ENCODE measurements at places on chromosomes 7 and 10. TPM values are rescaled to one million over a fixed set of nuclear protein-coding genes. Genes with fewer than 3 reads are reported as not detected.

The OLAH gene
- total RNA-seq: 1.0 TPM

DNA sequence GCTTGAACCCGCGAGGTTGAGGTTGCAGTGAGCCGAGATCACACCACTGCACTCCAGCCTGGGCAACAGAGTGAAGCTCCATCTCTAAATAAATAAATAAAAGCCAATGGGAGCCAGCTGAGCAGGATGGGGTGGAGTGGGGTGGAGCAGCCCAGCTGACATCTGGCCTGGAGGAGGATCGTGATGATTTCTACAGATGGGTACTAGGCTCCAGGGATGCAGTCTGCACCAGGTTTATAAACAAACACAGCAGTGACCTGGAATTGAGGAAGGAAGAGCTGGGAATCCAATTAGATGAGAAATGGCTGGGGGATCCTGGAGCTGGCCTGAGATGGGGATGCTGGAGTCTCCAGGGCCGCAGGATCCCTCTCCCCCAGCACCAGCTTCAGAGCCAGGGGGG, 7.3 kb upstream of the GRIFIN start:
- no peak overlapping the region for H3K27ac ChIP-seq
- DNase-seq: no peak
- peaks cover 2% of the 10 kb centered on the region for H3K27me3 ChIP-seq
- H3K36me3 ChIP-seq: peaks cover 2% of the 10 kb centered on the region
- H3K4me1 ChIP-seq: peaks cover under 1% of the 10 kb centered on the region

- peaks cover 6% of the 10 kb centered on the region for H3K4me1 ChIP-seq
- no peaks in the 10 kb centered on the region for H3K36me3 ChIP-seq
- H3K4me3 ChIP-seq: no peak overlapping the region
- no peak overlapping the region for H3K27ac ChIP-seq
Observed at GRCh38 chr10:23530079-23530478, 91.2 kb downstream of the OTUD1 start.

DNA sequence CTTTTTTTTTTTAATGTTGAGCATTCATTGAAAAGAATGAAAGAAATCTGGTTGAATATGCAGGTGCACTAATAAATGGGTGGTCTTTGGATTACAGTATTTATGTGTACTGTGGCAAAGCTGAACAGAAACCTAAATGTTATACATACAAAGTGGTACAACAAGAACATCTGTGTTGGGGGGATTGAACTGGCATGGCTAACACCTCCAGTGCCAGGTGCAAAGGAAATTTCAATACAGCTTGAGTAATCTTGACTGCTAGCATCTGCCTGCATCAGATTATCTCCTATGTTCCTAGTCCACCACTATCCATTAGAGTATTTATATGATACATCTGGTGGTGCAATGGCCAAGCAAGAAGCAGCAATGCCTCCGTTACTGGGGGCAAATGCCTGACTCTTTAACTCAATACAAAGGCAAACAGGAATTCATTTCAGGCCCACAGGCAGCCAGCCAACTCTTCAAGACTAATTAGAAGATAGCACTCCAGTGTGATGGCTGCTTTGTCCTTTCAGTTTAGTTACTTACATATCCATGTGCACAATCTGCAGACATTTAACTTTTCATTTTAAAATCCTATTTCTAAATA, 220.5 kb upstream of the ETV1 start:
- DNase-seq: no peak
- H3K4me3 ChIP-seq: no peak overlapping the region
- no peak overlapping the region for H3K27ac ChIP-seq
- H3K36me3 ChIP-seq: no peaks in the 10 kb centered on the region

GRCh38 chr10:44573821-44574220, 188.9 kb upstream of the CXCL12 start:
- no peak overlapping the region for H3K4me3 ChIP-seq
- no peaks in the 10 kb centered on the region for H3K36me3 ChIP-seq
- H3K27ac ChIP-seq: no peak overlapping the region
- H3K4me1 ChIP-seq: no peaks in the 10 kb centered on the region
- DNase-seq: no peak
- no peaks in the 10 kb centered on the region for H3K27me3 ChIP-seq

GRCh38 chr7:4269746-4270145, 412.3 kb upstream of the FOXK1 start:
- no peak overlapping the region for H3K4me3 ChIP-seq
- no peak overlapping the region for H3K27ac ChIP-seq
- peaks cover 1% of the 10 kb centered on the region for H3K27me3 ChIP-seq

- peaks cover 63% of the 10 kb centered on the region for H3K4me1 ChIP-seq
- no peak overlapping the region for H3K4me3 ChIP-seq
- DNase-seq: no peak
- H3K36me3 ChIP-seq: peaks cover 66% of the 10 kb centered on the region
Observed at GRCh38 chr10:22597138-22597537, 117.2 kb downstream of the PIP4K2A start.

- H3K4me3 ChIP-seq: no peak overlapping the region
- peaks cover 12% of the 10 kb centered on the region for H3K4me1 ChIP-seq
- no peaks in the 10 kb centered on the region for H3K36me3 ChIP-seq
Observed at GRCh38 chr10:47043928-47044538, 132.8 kb downstream of the PTPN20 start.

GRCh38 chr10:98262571-98262970, 5.4 kb downstream of the LOXL4 start:
- H3K4me3 ChIP-seq: no peak overlapping the region
- DNase-seq: no peak
- H3K36me3 ChIP-seq: no peaks in the 10 kb centered on the region
- H3K4me1 ChIP-seq: no peaks in the 10 kb centered on the region
- H3K27me3 ChIP-seq: peaks cover 19% of the 10 kb centered on the region

GRCh38 chr7:142511801-142512200, 237.5 kb upstream of the PRSS1 start:
- no peak overlapping the region for H3K27ac ChIP-seq
- H3K27me3 ChIP-seq: peaks cover 3% of the 10 kb centered on the region
- no peaks in the 10 kb centered on the region for H3K36me3 ChIP-seq
- H3K4me1 ChIP-seq: peaks cover 39% of the 10 kb centered on the region

- peaks cover 11% of the 10 kb centered on the region for H3K4me1 ChIP-seq
- no peaks in the 10 kb centered on the region for H3K36me3 ChIP-seq
- H3K27ac ChIP-seq: no peak overlapping the region
- H3K27me3 ChIP-seq: peaks cover 9% of the 10 kb centered on the region
- no peak overlapping the region for H3K4me3 ChIP-seq
Observed at GRCh38 chr7:151403764-151404163, 6.1 kb downstream of the WDR86 start.

DNA sequence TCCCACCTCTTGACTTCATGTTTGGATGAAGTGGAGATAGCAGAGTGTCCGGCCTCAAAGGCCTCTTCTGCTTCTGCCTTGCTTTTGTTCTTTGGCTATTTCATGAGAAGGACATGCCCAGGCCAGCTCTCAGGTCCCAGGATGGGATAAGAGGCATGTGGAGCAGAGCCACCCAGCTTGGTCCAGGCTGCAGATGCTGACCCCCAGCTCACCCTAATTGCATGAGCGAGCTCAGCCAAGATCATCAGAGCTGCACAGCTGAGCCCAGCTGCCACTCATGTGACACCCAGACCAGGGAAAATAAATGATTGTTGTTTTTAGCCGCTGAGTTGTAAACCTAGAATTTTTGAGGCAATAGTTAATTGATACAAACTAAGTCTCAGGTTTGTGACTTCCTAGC, 230.0 kb downstream of the PHF14 start:
- peaks cover 5% of the 10 kb centered on the region for H3K27me3 ChIP-seq
- no peak overlapping the region for H3K27ac ChIP-seq
- H3K36me3 ChIP-seq: no peaks in the 10 kb centered on the region
- H3K4me1 ChIP-seq: no peaks in the 10 kb centered on the region
